ENCODE measurements at places on chromosomes 11 and 22. TPM values are rescaled to one million over a fixed set of nuclear protein-coding genes. Genes with fewer than 3 reads are reported as not detected.

GRCh38 chr11:9753021-9753420, 89.1 kb downstream of the SWAP70 start:
- H3K36me3 ChIP-seq: no peaks in the 10 kb centered on the region
- H3K4me3 ChIP-seq: no peak overlapping the region
- H3K4me1 ChIP-seq: peaks cover 3% of the 10 kb centered on the region
- H3K27ac ChIP-seq: no peak overlapping the region

DNA sequence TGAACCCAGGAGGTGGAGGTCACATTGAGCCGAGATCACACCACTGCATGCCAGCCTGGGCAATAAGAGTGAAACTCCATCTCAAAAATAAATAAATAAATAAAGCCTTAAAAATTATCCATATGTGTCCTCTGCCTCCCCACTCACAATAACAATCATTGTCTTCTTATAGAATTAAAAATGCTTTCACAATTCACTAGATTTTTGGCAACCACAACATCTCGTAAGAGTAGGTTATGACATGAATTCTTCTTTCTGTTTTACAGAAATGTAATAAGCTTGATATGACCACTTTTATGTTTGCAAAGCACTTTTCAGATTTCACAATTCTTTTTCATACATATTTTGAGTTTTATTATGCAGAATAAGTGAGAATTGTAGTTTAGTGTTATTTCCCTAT, 54.5 kb upstream of the HSPA8 start:
- no peak overlapping the region for H3K27ac ChIP-seq
- H3K4me1 ChIP-seq: no peaks in the 10 kb centered on the region
- no peak overlapping the region for H3K4me3 ChIP-seq

Gene UBE4A
- 31.0 TPM for total RNA-seq

- H3K4me1 ChIP-seq: no peaks in the 10 kb centered on the region
- peak overlapping the region; percentile 98 for H3K4me3 ChIP-seq
- peak; percentile 44 for DNase-seq
- H3K27ac ChIP-seq: peak overlapping the region; percentile 100
- H3K27me3 ChIP-seq: no peaks in the 10 kb centered on the region
Measured at GRCh38 chr22:38271927-38272372, 860 bp downstream of the TMEM184B start.

GRCh38 chr11:87366763-87367405, 329.1 kb downstream of the TMEM135 start:
- H3K27me3 ChIP-seq: no peaks in the 10 kb centered on the region
- H3K36me3 ChIP-seq: no peaks in the 10 kb centered on the region
- no peak overlapping the region for H3K27ac ChIP-seq
- H3K4me1 ChIP-seq: no peaks in the 10 kb centered on the region

Gene RIMBP3B
- not detected for total RNA-seq

Gene TRPC6
- total RNA-seq: 0.29 TPM

Gene MUC6
- total RNA-seq: not detected

GRCh38 chr11:128472128-128473089, 114.9 kb downstream of the ETS1 start:
- H3K27me3 ChIP-seq: no peaks in the 10 kb centered on the region
- no peak overlapping the region for H3K27ac ChIP-seq
- no peak overlapping the region for H3K4me3 ChIP-seq
- no peak for DNase-seq

Gene SMC1B
- not detected for total RNA-seq

GRCh38 chr11:113256431-113257202, 57.8 kb upstream of the TTC12 start:
- DNase-seq: no peak
- no peak overlapping the region for H3K4me3 ChIP-seq
- no peaks in the 10 kb centered on the region for H3K27me3 ChIP-seq
- peak overlapping the region; percentile 84 for H3K27ac ChIP-seq
- peaks cover 5% of the 10 kb centered on the region for H3K4me1 ChIP-seq
